ENCODE measurements at places on chromosomes 7 and 10.

DNA sequence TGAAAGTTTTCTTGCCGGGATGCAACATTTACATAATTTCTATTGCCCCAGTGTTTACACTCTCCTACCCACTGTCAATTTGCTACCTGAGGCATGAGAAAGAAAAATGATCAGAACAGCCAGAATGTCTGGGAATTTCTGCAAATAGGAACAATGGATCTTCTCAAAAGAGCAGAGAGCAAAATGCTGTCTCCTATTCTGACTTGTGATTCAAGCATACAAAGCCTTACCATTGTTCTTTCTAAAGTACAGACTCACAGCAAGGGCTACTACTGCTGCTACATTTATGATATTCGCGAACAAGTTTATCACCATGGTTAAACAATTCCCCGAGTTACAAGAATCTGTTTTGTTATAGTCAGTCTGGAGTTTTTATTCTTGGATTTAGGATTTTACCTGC lies 329.9 kb upstream of the CELF2 start:
- no peak for DNase-seq

GRCh38 chr7:95209276-95209675 lies 115.1 kb downstream of the PON1 start:
- no peak for DNase-seq

GRCh38 chr7:68422281-68422680 lies 1176.0 kb upstream of the AUTS2 start:
- DNase-seq, result no peak

DNA sequence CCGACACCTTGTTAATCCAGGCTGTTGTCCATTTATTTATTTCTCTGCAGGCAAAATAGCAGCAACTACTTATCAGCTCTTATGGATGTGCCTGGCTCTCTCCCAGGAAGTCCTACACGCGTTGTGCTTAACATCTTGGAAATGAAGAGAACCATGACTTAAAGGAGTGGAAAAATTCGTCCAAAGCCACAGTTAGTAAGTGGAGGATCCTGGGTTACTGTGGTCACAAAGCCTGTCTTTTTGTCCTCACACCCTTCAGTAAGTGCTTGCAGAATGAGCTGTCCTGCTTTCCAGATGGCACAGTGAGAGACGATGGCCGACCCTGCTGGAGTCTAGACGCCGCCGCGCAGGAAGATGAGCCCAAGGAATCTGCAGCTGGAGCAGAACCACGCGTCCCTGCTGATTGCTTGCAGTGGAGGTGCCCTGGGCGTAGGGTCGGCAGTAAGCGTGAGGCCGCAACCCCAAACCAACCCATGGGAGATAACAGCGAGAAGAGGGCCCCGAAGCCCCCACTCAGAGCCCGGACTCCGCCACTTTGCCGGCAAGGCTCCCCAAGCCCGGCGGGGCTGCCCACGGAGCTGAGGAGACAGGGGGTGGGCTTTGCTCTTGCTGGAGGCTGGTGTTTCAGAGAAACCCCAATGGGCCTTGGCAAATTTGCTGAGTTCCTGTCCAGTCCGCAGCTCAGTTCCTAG lies 178.6 kb downstream of the CXCL12 start:
- DNase-seq, result no peak

DNA sequence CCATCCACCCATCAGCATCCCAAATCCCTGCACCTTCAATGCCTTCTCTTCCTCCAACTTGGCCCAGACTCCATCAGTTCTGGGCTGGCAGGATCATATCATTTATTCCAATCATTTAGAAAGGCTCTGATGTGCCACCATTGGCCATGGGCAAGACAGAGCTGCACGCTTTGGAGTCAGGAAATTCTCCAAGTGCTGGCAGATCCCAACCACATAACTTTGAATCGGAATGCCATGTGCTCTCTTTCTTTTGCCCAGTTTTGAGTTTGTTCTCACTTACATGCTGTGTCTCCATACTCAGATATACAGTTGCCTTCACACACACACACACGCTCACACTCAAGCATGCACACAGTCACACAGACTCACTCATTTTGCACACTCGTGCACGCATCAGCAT lies 85.7 kb upstream of the GHITM start:
- DNase-seq, result no peak

GRCh38 chr10:34710391-34710751 lies 104.7 kb downstream of the PARD3 start:
- no peak for DNase-seq

DNA sequence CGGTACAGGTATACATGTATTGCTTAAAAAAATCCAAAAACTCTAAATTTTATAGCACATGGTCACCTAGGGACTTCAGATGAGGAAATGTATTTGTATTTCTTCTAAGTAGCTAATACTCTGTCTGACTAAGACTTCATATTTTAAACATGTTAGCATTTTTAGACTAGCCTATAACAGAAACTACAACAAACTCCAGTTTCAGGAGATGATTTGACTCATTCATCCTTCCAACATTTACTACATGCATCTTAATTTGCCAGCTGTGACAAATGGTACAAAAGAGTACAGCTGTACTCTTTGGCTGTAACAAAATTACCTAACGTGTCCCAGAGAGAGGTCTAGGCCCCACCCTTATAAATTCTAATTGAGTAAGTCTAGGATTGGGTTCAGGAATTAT lies 22.2 kb downstream of the TMEM209 start:
- DNase-seq, result no peak

DNA sequence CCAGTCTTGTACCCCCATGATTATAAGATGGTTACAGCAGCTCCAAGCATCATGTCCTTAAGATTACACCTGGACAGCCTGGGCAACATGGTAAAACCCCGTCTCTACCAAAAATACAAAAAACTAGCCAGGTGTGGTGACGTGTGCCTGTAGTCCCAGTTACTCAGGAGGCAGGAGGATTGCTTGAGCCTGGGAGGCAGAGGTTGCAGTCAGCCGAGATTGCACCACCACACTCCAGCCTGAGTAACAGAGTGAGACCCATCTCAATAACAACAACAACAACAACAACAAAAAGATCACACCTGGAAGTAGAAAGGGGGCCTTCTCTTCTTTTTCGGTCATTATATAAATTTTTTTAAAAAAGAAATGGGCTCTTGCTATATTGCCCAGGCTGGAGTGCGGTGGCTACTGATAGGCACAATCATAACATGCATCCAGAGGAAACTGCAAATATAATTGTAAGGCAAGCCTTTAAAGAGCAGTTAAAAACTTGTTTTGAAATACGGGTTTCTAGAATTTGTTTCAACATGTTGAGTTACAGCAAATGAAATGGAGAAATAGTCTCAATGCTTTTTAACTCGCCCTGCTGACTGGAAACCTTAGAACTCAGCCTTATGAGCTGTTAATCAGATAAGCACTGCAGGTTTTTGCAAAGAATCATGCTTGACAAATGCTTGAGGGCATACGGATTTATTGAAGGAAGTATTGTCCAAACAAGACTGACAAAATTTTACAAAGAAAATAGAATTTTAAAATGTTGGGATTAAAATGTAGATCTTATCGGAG lies 4.7 kb upstream of the ENTPD7 start:
- no peak for DNase-seq

- DNase-seq, result no peak
Measured at GRCh38 chr7:22348379-22348778, 8.6 kb downstream of the RAPGEF5 start.

DNA sequence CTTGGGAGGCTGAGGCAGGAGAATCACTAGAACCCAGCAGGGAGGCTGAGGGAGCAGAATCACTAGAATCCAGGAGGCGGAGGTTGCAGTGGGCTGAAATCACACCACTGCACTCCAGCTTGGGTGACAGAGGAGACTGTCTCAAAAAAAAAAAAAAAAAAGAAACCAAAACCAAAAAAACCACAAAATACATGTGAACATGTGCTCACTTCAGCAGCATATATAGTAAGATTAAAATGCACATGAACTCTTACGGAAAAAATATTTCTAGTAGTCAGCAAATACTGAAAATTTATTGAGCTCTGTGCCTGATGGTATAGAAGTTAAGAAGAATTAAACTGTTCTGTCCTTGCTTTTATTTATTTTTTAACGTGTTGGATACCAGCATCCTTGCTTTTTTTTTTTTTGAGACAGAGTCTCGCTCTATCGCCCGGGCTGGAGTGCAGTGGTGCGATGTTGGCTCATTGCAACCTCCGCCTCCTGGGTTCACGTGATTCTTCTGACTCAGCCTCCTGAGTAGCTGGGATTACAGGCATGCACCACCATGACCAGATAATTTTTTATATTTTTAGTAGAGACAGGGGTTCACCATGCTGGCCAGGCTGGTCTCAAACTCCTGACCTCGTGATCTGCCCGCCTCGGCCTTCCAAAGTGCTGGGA lies 9.6 kb upstream of the ZNF487 start:
- no peak for DNase-seq

DNA sequence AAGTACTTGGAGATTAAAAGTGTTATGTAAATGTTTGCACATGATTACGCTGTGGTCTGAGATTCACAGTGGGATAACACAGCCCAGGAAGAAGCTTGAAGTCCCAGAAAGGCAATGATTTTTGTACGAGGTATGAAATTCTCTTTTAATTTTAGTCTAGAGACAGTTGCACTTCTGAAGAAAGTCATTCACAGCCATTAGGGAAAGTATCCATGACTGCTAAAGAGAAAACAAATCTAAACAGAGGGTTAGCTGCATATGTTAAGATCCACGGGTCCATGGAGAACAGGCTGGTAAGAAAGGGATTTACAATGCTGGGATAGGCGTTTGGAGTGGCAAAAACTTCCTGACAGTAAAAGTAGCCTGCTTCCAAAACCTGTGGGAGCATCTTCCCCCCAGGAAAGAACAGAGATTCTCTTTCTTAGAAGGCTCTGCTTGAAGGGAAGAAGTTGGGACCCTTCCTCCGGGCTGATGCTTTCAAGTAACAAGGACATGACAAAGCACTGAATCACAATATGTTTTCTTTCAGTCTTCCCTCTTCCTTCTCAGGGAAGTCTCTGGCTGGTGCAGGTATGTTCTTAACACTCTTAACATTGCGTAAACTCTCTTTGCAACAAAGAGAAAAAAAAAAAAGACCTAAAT lies 220.8 kb upstream of the CELF2 start:
- DNase-seq, result no peak

DNA sequence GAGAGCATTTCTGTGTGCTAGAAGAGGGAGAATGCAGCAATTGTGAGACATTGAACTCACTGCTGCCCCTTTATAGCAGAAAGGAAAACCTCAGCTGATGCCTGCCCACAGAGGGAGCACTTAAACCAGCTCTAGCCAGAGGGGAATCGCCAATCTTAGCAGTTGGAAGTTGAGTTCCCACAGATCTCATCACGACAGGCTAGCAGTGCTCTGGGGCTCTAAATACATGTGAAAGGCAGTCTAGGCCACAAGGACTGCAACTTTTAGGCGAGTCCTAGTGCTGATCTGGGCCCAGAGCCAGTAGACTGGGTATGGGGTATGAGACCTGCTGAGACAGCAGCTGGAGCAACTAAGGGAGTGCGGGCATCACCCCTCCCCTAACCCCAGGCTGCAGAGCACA lies 25.2 kb upstream of the PRR15 start:
- no peak for DNase-seq

- DNase-seq, result peak; percentile 96
Measured at GRCh38 chr7:332646-333392, 42.8 kb downstream of the FOXL3 start.

DNA sequence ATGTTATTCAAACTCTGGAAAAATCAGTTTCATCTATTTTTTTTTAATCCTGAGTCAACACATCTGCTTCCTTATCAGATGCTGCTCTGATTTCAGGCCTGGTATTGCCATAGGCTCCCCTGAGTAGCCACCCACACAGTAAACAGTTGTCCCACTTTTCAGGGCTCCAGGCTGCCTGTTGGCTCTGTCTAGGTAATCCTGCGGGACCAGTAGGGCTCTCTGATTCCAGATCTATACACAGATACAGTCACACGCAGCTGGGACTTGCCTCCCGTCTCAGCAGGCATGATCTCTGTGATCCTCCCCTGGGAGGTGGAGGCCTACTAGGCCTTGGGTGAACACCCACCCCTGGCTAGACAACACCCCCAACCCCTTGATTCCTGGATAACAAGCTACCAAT lies 206.1 kb downstream of the CREB5 start:
- no peak for DNase-seq

DNA sequence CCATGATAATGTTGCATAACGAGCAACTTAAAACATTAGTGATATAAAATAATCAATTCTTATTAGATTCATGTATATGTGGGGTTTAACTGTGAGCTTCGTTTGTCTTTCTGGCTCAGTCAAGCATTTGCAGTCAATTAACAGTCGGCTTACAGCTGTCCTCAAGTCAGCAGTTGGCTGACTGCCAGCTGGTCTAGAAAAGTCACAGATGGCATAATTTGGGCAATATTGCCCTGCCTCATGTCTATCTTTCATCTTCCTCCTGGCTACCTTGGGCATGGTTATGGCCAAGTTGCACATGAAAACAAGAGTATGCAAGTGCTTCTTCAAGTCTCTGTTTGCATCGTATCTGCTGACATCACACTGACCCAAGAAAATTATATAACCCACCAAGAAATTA lies 186.1 kb upstream of the ZWINT start:
- no peak for DNase-seq

- no peak for DNase-seq
Measured at GRCh38 chr7:6178298-6179029, 94.0 kb downstream of the CYTH3 start.
